Inflammatory macrophage treated with lipopolysaccharide for 1 hour (primary cell): ENCODE measurements at places on chromosomes 4 and X.

GRCh38 chrX:13691841-13692371, 3.0 kb downstream of the RAB9A start:
- DNase-seq: no peak

GRCh38 chrX:63128509-63128908, 222.6 kb downstream of the SPIN4 start:
- no peak for DNase-seq

DNA sequence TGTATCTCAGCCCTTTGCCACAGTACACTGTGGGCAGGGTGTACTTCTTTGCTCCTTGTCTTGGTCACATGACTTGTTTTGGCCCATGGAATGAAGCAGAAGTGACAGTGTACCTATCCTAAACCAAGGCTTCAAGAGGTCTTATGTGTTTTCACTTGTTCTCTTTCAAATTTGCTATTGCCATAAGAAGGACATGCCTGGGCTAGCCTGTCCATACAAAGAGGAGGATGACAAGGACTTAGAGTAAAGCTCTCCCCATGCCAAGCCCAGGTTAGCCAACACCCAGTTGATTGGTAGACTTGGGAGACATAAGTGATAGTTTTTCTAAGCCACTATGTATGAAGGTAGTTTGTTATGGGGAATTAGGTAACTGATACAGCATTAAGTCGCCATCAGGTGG, 141.1 kb upstream of the MID1 start:
- DNase-seq: no peak

- DNase-seq: no peak
Measured at GRCh38 chr4:47942081-47942819, 27.9 kb upstream of the NFXL1 start.

GRCh38 chrX:40099055-40099958, 1.5 kb upstream of the BCOR start:
- no peak for DNase-seq

DNA sequence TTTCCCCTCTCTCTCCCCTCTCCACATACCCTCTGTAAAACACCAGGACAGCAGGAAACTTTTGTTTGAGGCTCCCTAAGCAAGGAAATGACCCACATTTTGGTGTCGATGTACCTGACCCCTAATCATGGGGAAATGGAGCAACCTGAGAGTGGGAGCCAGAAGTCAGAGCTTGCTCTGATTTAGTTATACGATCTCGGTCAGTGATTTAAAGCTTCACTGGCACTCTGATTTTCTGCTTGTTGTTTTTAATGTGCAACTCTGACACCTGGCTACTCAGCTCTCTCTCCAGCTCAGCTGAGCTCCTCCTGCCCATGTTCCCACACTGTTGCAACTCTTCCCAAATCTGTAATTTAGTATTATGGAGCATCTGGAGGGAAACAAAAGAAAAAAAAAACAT, 408.6 kb downstream of the ADAM29 start:
- no peak for DNase-seq

DNA sequence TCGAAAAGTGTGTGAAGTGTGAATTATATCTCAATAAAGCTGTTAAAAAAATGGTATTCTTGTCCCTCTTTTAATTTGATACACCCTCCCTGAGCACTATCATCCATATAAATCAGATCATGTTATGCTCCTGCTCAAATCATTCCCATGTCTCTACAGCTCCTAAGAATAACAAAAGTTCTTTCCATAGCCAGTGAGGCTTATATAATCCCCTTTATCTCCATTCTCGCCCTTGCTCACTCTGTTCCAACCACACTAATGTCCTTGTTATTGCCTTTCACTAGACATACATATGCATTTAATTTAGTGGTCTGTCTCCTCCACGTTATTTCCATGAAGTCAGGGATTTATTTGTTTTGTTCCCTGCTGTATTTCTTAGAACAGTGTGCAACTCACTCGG, 10.5 kb downstream of the ZGRF1 start:
- DNase-seq: no peak
